ENCODE measurements at places on chromosomes 4 and X. TPM values are rescaled to one million over a fixed set of nuclear protein-coding genes. Genes with fewer than 3 reads are reported as not detected.

IL1RAPL2 gene
- not detected for total RNA-seq

SMIM43 gene
- not detected for total RNA-seq

DNA sequence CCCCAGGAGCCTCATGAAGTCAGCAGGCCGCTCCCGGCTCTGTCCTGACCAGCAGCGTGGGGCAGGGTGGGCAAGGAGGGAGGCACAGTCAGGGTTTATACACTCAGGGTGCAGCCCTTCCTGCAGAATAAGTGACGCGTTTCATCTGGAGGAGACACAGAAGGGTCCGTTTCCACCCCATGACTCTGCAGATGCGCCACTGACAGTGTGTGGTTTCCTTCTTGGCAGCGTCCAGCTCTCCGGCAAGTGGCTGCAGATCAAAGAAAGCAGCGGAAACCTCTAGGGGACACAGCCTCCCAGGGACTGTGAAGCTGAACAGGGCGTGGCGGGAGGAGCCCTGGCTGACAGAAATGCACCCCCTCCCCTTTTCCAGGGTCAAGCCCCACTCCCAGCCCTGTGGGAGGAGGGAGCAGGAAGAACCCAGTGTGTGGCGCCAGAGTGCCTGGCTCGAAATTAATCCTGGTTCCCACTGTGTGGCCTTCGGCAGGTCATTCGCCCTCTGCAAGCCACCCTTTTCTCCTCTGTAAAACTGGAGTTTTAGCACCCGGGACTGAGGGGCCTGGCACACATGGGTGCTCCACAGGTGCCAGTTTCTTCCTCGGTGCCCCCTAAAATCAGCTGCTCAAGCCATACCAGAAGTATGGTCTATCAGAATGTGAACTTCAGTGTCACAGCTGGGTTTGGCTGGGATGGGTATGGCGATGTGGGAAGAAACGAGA lies 17.3 kb upstream of the TBC1D14 start:
- no peaks in the 10 kb centered on the region for H3K4me1 ChIP-seq
- no peaks in the 10 kb centered on the region for H3K27me3 ChIP-seq
- H3K36me3 ChIP-seq = no peaks in the 10 kb centered on the region
- H3K27ac ChIP-seq = no peak overlapping the region
- no peak for DNase-seq

DNA sequence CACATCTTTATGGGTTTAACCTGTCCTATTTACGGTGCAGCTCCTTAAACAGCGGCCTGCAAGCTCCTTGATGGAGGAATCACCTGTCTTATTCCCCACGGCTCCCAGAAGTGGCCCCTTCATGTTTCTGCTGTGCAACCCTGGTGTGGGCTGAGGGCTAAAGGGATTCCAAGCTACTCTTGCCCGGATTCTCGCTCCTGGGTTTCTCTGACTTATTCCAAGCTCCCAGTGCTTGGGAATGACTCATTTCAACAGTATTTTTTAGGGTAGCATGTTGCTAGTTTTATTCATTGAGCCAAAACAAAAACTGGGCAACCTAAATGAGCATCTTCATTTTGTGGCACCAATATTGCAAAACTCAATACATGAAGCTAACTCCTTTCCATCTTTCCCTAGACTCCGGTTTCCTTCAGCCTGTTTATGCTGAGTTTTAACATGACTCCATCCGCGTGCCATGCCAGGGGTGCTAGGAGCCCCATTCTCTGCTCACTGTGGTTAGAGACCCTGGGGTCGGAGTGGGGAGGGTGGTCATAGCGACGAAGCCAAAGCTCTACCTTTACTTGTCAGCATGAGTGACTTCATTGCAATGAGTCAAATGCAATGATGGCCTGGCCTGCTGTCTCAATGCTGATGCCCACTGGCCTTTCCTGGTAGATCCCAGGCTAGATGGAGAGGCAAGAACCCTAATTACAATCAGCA lies 349.7 kb downstream of the NR3C2 start:
- no peaks in the 10 kb centered on the region for H3K27me3 ChIP-seq
- no peak overlapping the region for H3K27ac ChIP-seq
- DNase-seq = no peak
- no peak overlapping the region for H3K4me3 ChIP-seq
- H3K36me3 ChIP-seq = no peaks in the 10 kb centered on the region
- H3K4me1 ChIP-seq = no peaks in the 10 kb centered on the region

- no peak overlapping the region for H3K4me3 ChIP-seq
- DNase-seq = no peak
- no peak overlapping the region for H3K27ac ChIP-seq
- peaks cover 26% of the 10 kb centered on the region for H3K27me3 ChIP-seq
- no peaks in the 10 kb centered on the region for H3K4me1 ChIP-seq
These were observed 122.6 kb upstream of the CXorf66 start for GRCh38 chrX:140087875-140088274.
